Right hindlimb (tissue), 1 donor: ENCODE measurements at places on chromosomes 13 and 19.

- no peak for DNase-seq
Observed at GRCh38 chr19:11288349-11288748, 7.6 kb upstream of the TSPAN16 start.

DNA sequence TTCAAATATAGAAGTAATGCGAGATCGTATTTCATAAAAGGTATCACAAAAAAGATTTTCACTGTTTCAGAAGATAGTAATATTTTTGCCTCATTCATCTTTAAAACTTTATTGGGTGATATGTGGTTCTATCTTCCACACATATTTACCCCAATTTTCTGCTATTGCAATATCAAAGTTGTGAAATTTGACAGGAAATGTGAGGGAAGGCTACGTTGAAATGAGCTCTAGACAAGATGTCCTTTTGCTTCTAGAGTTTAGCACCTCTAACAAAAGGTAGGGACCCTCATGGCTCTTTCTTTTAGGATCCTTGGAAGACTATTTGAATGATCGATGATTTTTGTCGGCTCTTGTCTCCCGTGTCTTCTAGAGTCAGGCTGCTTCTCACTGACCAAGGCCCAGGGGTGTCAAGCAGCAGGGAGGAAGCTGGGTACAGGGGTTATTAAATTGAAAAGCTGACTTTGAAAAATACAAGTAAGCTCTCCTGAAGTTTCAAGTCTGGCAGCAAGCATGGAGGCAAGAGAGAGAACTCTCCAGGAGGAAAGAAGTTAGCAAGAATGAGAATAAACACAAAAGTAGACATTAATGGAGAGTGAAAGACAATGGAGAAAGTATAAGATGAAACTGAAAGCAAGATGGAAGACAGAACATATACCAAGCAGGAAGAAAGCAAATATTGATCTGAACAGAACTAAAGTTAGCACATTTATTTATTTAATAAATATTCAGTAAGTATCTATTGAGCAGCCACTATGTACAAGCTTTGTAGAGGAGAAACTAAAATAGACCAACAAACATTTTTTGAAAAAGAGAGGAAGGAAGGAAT is 73.4 kb downstream of the RUBCNL start:
- no peak for DNase-seq

- no peak for DNase-seq
Observed at GRCh38 chr19:17496337-17496997, 15.0 kb upstream of the PGLS start.

GRCh38 chr13:92179223-92179622 is 780.8 kb downstream of the GPC5 start:
- no peak for DNase-seq

GRCh38 chr13:44237276-44237767 is 136.3 kb upstream of the SERP2 start:
- peak; percentile 56 for DNase-seq

DNA sequence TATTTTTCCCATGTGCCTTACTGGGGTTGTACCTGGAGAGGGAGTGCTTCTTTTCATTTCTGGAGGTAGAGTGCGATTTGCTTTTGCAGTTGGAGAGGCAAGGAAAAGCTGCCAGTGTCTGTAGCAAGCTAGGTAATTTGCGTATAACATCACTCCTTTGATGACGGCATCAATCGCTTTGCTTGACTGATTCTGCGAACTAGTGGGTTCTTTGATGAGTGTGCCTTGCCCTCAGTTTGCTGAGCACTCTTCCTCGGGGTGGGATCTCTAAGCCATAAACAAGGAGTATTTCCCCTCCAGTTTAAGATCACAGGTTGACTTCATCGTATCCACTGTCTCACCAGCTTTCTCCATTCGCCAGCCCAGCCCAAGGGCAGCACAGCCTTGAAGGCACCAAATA is 344.5 kb downstream of the KCNRG start:
- DNase-seq: no peak

GRCh38 chr19:44806291-44806690 is 2.6 kb upstream of the BCAM start:
- no peak for DNase-seq

DNA sequence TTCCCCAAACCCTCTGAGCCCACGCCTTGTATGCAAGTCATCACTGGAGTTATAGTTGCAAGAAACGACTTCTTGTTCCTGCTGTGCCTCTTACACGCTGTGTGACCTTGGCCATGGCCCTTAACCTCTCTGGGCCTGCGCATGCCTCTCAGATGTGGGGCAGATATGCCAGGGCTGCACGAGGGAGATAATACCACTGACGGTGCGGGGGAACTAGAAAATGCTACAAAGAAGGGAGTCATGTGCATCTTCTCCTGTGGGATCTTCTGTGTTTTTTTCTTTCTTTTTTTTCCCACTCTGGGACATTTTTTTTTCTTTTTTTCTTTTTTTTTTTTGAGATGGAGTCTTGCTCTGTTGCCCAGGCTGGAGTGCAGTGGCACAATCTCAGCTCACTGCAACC is 4.3 kb upstream of the SAMD1 start:
- no peak for DNase-seq

DNA sequence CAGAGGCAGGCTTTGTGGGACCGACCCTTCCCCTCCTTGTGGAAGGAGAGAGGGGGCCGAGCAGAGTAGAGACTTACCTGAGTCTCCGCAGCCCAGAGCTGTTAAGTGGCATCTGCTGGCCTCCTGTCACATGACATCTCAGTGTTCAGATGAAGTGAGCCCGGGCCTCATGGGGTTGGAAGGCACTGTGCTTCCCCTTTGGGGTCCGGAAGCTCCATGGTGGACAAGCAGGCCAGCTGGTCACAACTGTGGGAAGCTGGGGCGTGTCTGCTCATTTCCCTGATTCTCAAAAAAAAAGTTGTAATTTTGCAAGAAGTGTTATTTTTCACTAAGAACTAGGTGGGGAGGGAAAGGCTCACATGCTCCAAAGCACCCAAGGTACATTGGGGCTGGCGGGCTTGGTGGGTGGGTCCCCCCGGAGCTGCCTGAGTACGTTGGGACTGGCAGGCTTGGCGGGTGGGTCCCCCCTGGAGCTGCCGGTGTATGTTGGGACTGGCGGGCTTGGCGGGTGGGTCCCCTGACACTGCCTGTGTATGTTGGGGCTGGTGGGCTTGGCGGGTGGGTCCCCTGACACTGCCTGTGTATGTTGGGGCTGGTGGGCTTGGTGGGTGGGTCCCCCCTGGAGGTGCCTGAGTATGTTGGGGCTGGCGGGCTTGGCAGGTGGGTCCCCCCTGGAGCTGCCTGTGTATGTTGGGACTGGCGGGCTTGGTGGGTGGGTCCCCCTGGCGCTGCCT is 18.2 kb upstream of the DCUN1D2 start:
- no peak for DNase-seq

DNA sequence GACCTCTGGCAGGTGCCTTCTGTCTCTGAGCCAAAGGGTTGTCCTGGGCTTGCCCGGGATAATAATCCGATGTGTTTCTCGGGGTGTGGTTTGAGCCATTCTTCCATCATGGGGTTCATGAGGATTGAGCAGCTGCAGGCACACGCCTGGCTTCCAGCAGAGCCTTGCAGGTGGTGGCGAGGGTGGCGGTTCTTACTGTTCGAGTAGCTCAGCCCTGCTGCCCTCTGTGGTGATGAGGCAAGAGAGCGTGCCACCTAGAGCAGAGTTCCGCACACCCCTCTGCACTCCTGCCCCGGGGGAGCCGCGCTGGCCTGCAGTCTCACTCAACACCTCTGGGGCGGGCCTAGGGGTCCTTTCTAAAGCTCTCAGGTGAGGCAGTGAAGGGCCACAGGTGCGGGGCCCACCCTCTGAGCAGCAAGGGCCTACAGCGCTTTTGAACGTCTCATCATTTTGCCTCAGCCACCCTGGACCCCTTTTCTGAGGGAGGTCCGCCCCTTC is 3.8 kb downstream of the SCN1B start:
- DNase-seq: no peak

DNA sequence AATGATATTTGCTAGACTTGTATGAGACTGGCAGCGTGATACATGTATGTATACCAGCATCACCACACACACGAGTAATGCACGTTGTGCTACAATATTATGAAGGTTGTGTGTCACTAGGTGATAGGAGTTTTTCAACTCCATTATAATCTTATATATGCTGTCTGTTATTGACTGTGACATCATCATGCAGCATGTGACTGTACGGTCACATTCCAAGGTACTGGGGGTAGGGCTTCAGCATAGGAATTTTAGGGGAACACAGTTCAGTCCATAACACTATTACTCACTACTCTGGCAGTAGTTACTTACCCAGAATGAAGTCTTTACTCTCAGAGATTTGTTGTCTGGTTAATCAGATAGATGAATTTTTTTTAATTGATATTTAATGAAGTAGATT is 91.1 kb downstream of the CDK8 start:
- DNase-seq: no peak

- DNase-seq: no peak
Observed at GRCh38 chr13:28047757-28048388, 52.5 kb downstream of the FLT3 start.

DNA sequence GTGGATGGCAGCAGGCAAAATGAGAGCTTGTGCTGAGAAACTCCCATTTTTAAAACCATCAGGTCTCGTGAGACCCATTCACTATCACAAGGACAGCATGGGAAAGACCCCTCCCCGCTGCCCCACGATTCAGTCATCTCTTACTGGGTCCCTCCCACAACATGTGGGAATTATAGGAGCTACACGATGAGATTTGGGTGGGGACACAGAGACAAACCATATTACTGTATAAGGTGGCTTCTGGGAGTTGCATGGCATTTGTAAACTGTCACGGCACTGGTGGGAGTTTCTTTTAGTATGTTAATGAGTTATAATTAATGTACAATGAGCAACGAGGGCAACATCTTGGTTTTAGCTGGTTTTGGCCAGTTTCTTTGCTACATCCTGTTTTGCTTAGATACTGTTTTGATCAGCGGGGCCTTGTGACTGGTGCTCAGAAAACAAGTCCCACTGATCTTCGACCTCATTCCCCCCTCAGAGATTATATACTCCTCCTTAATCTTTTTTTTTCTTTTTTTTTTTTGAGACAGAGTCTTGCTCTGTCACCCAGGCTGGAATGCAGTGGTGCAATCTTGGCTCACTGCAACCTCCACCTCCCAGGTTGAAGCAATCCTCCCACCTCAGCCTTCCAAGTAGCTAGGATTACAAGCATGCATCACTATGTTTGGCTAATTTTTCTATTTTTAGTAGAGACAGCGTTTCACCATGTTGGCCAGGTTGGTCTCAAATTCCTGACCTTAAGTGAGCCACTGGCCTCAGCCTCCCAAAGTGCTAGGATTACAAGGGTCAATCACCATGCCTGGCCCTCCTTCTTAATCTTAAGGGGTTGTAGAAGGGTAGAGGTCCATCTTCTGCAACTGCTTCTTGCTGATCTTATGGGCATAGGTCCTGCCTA is 21.3 kb upstream of the ZNF599 start:
- no peak for DNase-seq

DNA sequence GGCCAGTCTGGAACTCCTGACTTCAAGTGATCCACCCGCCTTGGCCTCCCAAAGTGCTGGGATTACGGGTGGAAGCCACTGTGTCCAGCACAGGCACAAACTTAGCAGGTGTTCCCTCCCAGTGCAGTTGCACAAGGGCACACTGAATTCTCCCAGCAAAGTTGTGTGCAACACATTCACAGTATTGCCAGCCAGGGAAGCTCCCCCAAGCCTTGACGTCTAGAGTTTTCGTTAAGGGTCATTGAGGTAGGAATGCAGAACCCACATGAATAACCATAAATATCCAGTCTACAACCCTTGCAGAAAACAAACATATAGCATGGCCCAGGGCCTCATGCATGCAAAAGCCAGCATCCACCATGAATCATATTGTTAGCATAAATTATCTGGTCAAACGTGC is 3.3 kb upstream of the AURKC start:
- DNase-seq: no peak

GRCh38 chr13:21546372-21546771 is 57.6 kb downstream of the MICU2 start:
- DNase-seq: no peak

GRCh38 chr13:43058831-43059230 is 35.4 kb downstream of the DNAJC15 start:
- no peak for DNase-seq

- DNase-seq: no peak
Observed at GRCh38 chr13:73833325-73834070, 300.7 kb downstream of the KLF12 start.

- DNase-seq: peak; percentile 71
Observed at GRCh38 chr19:40605216-40605971, 4.2 kb downstream of the LTBP4 start.

GRCh38 chr19:39212375-39212742 is 8.3 kb upstream of the SYCN start:
- DNase-seq: no peak

DNA sequence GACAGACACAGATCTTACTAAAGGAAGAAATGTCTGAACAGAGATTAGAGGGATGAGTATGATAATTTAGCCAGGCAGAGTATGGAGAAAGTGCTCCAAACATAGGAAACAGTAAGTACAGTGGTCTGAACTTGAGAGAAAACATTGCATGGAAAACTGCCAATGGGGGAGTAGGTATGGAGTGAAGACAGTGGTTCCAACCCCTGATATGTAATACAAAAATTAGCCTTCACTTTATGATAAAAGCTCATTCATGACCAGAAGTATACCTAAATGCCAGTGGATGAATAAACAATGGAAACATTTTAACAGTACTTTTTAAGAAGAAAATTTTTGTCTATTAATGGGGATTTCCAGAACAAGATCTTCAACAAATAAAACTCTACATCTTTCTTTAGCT is 334.0 kb downstream of the DIAPH3 start:
- DNase-seq: no peak

GRCh38 chr19:19655051-19655594 is 8.4 kb downstream of the ATP13A1 start:
- no peak for DNase-seq

GRCh38 chr13:27334774-27335435 is 64.3 kb downstream of the RASL11A start:
- DNase-seq: no peak

- no peak for DNase-seq
Observed at GRCh38 chr13:49248622-49249002, 887 bp downstream of the CDADC1 start.

DNA sequence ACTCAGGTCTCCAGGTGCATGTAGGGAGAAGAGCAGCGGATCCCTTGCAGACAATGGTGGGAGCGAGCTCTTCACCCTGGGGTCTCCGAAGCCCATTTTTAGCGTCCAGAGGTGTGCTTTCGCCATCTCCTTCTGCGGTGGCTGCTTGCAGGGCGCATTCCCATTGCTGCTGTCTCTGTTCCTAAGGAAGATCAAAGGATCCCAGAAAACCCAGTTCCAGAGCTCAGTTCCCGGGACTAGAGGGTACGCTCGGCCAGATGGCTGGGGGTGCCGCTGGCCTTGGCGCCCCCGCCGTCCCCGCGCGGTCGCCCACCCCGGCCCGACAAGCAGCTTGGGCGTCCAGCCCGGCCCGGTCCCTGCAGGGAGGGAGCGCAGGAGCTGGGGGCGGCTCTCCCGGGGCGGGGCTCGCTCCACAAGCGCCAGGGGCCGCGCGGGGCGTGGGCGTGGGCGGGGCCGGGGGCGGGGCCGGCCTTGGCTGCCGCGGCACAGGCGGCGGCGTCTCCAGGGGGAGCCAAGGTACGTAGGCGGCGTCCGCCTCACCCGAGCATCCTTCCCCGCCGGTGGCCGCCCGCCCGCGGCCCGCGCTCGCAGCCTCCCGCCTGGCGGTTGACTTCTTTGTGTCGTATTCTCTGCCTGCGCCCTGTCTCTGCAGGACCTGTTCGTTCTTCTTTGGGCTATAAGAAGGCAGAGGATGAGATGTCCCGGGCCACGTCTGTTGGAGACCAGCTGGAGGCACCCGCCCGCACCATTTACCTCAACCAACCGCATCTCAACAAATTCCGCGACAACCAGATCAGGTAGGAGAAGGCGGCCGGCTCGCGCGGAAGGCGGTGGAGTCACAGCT is 96.8 kb downstream of the ATP8A2 start:
- DNase-seq: peak; percentile 56

- DNase-seq: no peak
Observed at GRCh38 chr13:101013245-101013644, 338.6 kb upstream of the TMTC4 start.

- DNase-seq: peak; percentile 54
Observed at GRCh38 chr19:51724543-51724942, 752 bp upstream of the HAS1 start.
